Hepatic stellate cell (primary cell): ENCODE measurements at places on chromosomes 12 and 14.
A peak's percentile ranks its signal among the peaks of the same experiment; 100 is the strongest.

GRCh38 chr14:89823743-89824142 is 130.8 kb downstream of the EFCAB11 start:
- no peak for DNase-seq

- no peak for DNase-seq
Observed at GRCh38 chr12:50615145-50615906, 110.5 kb downstream of the DIP2B start.

GRCh38 chr14:105091517-105092170 is 26.4 kb upstream of the GPR132 start:
- DNase-seq, result no peak

GRCh38 chr12:111105294-111105693 is 184.9 kb upstream of the MYL2 start:
- no peak for DNase-seq

- no peak for DNase-seq
Observed at GRCh38 chr14:98900798-98901197, 371.2 kb downstream of the BCL11B start.

- DNase-seq, result peak; percentile 22
Observed at GRCh38 chr12:119036878-119037825, 55.8 kb downstream of the SRRM4 start.

- DNase-seq, result no peak
Observed at GRCh38 chr12:68977335-68977734, 44.4 kb upstream of the CPM start.

DNA sequence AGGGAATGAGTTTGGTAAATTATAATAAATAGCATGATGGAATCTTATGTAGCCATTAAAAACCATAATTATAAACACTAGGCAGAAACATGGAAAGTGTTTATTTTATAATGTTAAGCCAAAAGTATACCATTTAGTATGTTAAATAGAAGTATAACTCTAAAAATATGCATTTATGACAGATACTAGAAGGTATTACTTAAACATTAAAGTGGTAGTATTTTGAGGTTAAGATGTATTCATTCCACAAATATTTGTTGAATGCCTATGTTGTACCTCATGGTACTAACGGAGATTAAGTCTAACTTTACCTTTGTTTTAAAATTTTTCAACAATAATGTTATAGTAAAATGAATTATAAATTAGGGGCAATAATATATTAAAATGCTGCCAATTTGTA is 24.1 kb downstream of the TTC8 start:
- no peak for DNase-seq

GRCh38 chr12:131379738-131380137 is 331.2 kb upstream of the SFSWAP start:
- no peak for DNase-seq

GRCh38 chr12:114269153-114269552 is 136.8 kb downstream of the TBX5 start:
- no peak for DNase-seq

GRCh38 chr12:43835264-43835655 is 621 bp upstream of the TMEM117 start:
- no peak for DNase-seq

GRCh38 chr12:99455350-99456035 is 192.1 kb upstream of the GARIN6 start:
- no peak for DNase-seq

GRCh38 chr14:69779088-69779487 is 12.1 kb downstream of the SRSF5 start:
- no peak for DNase-seq

DNA sequence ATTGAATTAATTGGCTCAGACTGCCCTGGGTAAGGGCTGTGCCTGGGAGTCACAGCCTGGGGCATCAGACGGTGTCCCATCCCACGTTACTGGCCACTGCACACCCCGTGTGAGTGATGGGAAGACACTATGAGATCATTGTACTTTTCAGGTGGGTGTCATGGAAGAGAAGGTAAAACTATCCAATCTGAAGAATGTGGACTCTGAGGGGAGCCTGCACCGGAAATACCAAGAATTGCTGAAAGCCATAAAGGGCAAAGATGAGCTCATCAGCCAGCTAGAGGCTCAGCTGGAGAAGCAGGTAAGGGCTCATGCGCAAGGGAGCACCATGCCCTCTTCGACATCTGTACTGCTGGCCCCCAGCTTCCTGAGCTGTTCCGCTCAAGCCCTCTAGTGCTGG is 24.0 kb downstream of the PLEKHH1 start:
- DNase-seq, result peak; percentile 46

DNA sequence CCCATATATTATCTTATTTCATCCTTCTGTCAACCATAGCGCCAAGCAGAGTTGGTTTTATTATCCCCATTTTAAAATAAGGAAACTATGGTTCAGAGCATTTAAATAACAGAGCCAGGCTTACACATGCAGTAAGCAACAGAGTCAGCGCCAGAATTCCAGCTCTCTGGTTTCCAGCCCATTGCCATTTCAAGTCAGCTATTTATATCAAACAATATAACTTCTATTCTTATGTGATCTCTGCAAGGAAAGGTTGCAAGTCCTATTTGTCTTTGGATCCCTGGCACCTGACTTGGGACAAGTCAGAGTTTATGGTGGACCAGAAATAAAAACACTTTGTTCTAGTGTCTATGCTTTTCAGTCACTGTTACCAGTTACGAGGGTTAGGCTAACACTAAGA is 174.1 kb upstream of the EEA1 start:
- DNase-seq, result no peak
